Hepatocyte (in vitro differentiated cells): ENCODE measurements at places on chromosomes 13 and 19.
A peak's percentile ranks its signal among the peaks of the same experiment; 100 is the strongest.

- DNase-seq, result no peak
Observed at GRCh38 chr13:110476220-110476617, 85.3 kb downstream of the RAB20 start.

DNA sequence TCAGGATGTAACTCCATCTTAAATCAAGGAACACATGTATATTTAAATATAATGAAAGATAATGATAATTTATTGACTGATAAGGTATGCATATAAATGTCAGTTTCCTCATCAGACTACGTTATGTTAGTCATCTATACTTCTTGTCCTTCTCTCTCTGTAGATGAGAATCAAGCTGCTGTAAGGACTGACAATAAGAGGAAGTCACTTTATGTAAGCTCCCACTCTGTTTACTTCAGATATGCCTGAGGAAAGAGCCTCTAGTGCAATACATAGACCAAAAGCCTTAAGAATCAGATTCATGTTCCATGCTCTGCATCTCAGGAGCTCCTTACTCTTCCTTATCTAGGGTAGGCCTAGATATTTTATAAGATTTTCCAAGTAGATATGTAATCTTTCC, 9.6 kb upstream of the SLITRK6 start:
- DNase-seq, result no peak

DNA sequence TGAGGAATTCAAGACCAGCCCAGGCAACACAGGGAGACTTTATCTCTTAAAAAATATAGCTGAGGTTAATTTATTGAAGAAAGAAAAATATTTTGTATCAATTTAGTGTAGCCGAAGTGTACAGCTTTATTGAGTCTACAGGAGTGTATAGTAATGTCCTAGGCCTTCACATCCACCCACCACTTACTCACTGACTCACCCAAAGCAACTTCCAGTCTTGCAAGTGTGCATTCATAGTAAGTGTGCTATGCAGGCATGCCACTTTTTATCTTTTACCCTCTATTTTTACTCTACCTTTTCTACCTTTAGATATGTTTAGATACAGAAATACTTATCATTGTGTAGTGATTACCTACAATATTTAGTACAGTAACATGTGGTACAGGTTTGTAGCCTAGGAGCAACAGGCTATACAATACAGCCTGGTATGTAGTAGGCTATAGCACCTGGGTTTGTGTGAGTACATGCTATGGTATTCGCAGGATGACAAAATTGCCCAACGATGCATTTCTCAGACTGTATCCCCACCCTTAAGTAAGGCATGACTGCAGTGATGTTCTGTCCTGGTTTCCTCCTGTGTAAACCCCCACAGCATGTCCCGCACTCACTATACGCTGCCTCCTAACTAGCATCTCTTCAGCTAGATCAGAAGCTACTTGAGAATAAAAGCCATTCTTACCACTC, 15.3 kb upstream of the ATP12A start:
- no peak for DNase-seq

DNA sequence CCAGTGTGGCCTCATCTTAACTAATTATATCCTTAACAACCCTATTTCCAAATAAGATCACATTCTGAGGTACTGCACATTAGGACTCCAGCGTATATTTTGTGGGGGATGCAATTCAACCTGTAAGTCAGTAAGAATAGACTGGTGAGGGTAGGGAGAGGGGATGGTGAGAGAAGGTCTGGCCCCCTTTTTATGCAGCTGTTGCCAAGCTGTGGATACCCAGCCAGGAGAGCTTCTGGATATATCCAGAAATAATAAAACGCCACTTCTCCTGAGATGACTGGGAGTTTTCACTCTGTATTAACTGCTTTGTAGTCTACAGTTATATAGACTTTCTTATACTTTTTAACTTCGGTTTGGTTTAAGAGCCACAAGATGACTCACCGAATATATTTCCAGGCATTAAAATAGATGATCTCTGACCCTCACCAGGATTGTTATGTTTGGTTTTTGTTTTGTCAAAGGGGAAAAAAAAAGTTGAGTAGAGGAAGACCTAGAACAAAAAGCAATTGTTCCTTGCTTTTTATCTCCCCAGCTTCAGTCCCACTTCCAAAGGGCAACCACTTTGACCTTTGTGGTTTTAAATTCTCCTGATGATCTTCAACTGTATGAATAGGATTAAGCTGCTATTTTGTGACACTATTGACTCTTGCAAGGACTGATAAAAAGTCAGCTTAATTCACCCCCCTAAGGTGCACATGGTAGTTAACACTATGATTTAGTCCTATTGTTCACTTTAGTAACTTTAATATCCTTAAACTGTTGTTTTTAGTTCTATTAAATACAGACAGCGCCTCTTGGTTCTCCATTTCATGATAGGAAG, 3.1 kb upstream of the NEK3 start:
- no peak for DNase-seq

- DNase-seq, result no peak
Observed at GRCh38 chr13:110885516-110885915, 29.4 kb downstream of the ANKRD10 start.

DNA sequence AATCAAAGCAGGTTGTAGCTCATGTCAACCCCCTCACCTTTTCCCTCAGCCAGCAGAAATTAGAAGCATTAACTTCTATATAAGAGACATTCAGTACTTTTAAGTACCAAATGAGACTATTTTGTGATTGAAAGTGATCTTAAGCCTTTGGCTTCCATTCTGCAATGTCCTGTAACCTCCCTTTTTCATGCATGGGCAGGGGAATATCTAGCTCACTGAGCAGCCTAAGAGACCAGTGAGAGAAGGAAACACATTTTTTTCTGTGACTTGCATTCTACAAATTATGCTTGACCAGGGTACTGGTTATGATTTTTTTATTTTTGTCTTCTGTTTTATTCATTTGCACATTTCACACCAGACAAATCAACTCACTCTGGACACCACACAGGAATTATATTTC, 369.6 kb downstream of the KCTD12 start:
- no peak for DNase-seq

DNA sequence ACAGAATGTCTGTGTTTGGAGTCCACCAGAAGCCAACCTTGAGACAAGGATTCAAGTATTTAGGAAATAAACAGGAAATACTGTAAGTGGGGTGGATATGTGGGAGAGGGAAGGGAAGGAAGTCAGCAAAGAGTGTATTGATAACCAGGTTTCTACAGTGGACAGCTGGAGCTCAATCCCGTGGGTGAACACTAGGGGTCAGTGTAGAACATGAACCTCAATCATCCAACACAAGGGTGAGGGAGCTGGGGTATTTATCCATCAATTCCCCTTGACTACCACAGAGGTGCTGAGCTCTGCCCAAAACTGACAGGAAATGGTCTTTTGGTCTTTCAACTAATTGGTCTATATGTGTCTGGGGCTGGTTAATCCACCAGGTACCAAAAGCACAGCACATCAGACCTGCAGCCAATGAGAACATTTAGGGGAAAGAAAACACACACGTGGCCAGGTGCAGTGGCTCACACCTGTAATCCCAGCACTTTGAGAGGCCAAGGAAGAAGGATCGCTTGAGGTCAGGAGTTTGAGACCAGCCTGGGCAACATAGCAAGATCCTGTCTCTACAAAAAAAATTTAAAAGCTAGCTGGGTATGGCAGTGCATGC, 5.6 kb upstream of the SYDE1 start:
- peak; percentile 61 for DNase-seq

DNA sequence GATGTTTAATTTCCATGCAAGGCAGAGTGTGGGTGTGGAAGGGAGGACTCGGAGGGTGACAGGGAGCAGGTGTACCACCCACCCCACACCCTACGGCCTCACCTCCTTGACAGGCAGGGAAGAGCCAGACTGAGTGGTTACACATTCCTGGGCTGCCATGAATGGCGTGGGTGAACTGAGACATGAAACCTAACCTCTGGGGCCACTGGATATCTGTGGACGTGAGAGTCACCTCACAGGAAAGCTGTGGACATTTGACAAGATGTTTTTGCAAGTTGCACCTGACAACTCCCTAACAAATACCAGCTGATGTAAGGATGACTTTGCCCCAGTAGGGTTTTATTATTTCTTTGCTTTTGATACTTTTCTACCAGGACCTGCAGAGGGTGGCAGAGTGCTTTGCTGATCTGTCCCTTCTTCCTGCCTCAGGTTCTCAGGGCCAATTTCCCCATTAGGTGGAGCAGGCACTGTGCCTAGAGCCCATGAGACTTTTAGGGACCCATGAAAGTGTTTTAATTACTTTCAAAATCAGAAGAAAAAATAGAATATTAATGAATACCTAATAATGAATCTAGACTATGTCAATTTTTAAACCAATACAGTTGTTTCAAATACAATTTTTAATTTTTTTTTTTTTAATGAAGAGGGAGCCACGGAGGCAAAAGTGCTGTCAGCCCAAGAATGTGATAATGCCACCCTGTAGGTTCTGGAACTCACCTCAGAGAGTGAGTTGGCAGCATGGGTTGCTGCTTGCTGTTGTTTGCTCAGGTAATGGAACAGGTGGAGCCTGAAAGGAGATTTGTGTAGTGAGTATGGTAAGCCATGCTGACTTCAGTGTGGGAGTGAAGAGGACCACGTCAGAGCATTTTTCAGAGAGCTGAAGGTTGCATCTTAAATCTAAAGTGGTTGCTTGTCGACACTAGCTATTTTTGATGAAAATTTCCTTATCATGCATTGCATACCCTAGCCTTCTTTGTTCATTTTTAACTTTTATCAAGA, 58.0 kb upstream of the CYSLTR2 start:
- peak; percentile 82 for DNase-seq

- no peak for DNase-seq
Observed at GRCh38 chr13:75442736-75443234, 39.2 kb downstream of the TBC1D4 start.

DNA sequence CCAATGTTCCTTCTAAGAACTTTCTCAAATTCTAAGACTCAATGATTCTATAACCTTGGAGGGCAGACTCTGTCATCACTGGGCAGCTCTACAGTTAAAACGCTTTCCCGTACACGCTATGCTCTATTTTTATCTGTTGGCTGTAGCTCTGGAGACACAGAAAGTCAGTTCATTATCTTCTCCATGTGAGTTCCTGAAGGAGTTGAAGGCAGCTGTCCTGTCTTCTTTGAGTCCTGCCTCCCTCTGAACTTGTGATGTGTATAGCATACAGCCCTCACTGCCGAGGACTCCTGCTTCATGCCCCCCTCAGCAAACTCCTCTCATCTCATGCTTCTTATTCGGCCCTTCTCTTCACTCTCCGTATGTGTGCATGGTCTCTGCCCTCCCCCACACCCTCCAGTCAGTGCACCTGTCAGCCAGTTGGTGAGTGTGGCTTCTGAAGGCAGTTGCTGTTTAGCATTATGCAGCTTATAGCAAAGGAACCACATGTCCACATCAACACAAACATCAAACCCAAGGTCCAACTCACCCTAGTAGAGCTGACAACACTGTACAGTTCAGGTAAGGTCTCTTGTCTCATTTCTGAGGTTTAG, 504.9 kb downstream of the DIAPH3 start:
- no peak for DNase-seq

DNA sequence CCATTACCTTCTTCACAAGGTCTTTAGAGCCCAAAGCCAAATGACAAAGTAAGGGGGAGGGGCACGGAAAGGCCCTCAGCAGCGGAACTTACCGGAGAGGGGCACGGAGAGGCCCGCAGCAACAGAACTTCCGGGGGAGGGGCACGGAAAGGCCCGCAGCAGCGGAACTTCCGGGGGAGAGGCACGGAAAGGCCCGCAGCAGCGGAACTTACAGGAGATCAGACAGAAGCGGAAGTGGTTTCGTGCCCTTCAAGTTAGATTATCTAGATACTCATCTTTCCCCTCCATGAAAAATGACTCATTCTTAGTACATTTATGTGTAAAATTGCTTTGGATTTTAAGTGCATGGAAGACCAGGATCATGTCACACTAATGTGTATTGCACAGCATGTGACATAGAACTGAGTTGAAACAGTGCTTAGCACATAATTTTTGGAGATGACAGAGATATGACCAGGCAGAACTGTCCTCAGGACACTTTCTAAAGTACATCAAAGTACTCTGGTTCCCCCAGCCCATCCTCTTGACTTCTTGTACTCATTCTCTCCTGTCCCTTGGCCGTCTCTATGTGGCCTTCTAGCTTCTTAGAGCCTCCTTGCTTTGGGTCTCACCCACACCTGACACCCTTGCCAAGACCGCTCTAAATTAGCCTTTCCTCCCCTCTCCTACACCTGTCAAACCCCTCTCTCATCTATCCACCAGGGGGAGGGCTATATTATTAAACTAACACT, 25.7 kb upstream of the TPTE2 start:
- DNase-seq, result no peak

DNA sequence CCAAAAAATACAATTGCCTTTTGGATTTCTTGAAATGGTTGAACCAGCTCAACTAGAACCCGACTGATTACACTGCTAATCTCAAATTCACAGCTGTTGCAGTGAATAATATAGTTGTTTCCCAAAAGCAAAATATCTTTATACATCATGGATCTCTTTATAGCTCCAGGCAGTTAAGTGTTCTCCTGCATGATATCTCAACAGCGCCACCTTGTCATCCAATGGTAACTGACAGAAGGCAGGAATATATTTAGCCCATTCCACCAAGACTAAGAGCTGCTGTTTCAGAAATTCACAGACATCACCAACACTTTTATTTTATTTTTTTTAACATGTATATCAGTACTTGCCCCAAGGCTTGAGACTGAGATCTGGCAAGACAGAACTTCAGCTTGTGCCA, 1141.0 kb upstream of the PRR20A start:
- peak; percentile 8 for DNase-seq

- DNase-seq, result no peak
Observed at GRCh38 chr13:51768378-51768921, 35.5 kb downstream of the DHRS12 start.

DNA sequence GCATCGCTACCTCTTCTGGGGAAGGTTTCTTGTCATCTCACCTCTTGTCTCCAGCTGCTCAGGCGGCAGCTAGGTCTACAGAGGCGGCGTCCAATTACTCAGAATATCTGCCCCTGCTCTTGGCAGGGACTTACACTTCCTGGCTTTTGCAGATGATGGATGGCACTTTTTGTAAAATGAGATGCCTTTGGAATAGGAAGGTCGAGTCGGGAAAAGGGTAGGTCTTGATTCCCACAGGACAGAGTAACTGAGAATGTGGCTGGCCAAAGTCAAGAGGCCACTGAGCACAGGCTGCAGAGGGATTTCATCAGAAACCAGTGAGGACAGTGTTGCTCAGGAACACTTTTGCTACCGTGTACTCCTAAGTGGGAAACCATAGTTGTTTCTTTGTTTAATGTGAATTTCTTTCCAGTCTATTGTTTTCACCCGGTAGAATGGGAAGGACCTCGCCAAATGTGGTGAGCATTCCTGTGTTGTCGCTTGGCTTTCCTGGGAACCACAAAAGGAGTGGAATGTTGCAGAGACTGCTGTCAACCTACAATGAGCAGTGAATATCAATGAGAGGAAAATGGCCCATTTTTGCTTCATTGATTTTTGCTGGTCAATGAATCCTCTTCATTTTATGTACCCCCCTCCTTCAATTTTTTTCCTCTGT, 383.7 kb downstream of the HS6ST3 start:
- no peak for DNase-seq

DNA sequence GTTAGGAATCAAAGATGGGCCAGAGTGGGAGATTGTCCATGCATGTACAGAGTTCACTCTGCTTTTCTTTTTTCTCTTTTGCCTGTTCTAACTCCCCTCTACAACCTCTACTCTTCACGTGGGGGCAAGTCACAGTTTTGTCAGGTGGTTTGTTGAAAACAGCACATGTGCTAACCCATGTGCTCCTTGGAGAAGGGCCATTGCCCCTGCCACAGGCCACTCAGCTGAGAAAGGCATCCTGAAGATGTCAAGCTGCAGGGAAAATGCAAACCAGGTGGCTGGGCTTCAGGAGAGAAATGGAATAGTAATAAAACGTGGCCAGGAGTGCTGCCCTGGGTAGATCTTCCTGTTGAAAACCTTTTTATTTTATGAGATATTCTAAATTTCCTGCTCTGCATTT, 35.3 kb upstream of the SLC10A2 start:
- no peak for DNase-seq
